ENCODE measurements at places on chromosomes 6 and 20. TPM values are rescaled to one million over a fixed set of nuclear protein-coding genes. Genes with fewer than 3 reads are reported as not detected.

DNA sequence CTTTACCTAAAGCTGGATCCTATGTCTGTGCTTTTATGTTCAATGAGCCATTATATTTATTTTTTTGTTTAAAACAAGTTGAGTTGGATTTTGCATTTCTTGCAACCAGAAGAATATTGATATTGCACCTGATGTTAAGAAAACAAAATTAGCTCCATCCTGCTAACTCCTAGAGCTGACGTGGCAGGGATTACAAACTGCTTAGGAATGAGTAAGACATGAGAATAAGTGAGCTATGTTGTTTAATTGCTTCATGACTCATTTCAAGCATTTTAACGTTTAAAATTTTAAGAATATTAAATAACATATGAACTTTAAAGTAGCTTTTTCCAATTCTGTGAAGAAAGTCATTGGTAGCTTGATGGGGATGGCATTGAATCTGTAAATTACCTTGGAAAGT, 663.5 kb downstream of the EPM2A start:
- DNase-seq = no peak

- no peak for DNase-seq
Observed at GRCh38 chr6:111124406-111124805, 37.1 kb downstream of the SLC16A10 start.

DNA sequence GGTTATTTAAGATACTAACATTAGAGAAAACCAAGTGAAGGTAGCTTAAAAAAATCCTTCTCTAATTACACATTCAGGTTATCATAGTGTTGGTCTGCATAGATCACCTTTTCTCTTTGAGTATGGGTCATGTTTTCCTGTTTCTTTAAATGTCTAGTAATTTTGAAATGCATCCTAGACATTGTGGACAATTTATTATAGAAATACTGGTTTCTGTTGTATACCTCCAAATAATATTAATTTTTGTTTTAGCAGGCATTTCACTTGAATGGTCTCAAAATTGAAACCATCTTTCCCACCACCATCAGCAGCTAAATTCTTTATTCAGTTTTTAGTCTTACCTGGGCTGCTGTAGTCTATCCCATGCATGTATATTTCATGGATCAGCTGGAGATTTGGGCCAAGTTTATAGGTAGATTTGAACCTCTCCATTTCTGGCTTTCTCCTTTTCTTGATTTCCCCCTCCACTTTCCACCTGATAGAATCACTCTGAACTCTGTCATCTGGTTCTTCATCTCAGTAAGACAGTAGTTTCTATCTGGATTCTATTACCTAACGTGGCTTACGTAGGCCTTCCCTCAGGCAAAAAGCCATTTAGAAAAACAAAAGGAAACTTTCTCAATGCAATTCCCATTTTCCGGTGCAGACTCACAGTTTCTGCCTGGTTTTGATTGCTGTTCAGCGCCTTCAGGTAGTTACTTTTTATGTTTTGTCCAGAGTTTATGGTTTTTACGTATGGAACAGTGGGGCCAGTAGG, 52.3 kb downstream of the ZFAND3 start:
- no peak for DNase-seq

The CDH26 gene
- 2.9 TPM for total RNA-seq

DNA sequence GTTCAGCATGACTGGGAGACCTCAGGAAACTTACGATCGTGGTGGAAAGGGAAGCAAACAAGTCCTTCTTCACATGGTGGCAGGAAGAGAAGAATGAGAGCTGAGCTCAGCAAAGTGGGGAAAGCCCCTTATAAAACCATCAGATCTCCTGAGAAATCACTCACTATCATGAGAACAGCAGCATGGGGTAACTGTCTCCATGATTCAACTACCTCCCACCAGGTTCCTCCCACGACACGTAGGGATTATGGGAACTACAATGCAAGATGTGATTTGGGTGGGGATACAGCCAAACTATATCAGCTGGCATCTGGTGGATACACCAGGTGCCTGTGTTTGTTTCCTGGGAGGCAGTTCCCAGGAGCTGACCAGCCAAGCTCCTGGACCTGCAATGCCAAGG, 4.9 kb downstream of the DDO start:
- DNase-seq = no peak

- no peak for DNase-seq
Observed at GRCh38 chr6:154690857-154691256, 42.4 kb upstream of the SCAF8 start.

DNA sequence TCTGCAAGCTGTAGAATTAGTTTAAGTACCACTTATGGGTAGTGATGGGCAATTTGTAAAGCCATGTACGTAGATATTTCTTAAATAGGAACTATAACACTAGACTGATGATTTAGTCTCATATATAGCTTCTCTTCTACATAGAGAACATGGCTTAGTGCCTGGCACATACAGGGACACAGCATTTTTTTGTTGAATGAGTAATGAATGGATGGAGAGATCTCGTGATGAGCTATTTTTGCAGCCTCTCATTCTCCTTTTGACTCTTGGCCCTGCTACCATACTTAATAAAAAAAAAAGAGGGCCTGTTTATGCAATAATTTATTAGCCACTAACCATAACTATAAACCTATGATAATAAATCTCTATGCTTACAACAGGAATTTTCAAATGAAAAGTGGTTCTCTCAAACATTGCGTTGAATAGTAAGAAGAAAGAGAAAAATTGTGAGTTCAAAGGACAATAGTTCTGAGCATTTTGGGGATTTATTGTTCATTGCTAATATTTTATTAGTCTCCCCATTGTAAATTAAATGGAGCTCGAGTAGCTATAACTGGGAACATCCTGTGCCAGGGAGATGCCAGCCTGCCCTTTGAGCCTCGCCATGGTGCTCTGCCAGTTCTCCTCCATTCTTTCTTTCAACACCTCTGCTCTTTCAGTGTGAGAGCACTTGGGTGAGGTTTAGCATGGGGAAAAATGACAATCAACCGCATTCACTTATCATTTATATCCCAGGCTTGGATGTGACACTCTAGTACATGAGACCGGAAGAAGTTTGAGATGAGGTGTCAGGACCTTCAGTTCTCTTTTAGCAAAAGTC, 14.7 kb upstream of the RCAN2 start:
- no peak for DNase-seq

- no peak for DNase-seq
Observed at GRCh38 chr6:31580438-31580740, 1.8 kb downstream of the LTB start.

- no peak for DNase-seq
Observed at GRCh38 chr6:71733970-71734899, 152.1 kb upstream of the RIMS1 start.

DNA sequence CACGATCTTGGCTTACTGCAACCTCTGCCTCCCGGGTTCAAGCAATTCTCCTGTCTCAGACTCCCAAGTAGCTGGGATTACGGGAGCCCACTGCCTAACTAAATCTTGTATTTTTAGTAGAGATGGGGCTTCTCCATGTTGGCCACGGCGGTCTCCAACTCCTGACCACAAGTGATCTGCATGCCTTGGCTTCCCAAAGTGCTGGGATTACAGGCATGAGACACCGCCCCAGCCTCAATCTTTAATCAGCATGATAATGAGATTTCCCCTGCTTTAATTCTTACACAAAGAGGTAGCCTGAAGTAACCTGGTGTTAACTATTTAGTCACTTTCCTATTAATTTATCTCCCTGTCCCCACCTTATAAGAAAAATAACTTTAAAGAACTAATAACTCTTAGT, 31.3 kb upstream of the TRDN start:
- no peak for DNase-seq

The SLC35D3 gene
- total RNA-seq = not detected
